ENCODE measurements at places on chromosomes 5 and 9.

DNA sequence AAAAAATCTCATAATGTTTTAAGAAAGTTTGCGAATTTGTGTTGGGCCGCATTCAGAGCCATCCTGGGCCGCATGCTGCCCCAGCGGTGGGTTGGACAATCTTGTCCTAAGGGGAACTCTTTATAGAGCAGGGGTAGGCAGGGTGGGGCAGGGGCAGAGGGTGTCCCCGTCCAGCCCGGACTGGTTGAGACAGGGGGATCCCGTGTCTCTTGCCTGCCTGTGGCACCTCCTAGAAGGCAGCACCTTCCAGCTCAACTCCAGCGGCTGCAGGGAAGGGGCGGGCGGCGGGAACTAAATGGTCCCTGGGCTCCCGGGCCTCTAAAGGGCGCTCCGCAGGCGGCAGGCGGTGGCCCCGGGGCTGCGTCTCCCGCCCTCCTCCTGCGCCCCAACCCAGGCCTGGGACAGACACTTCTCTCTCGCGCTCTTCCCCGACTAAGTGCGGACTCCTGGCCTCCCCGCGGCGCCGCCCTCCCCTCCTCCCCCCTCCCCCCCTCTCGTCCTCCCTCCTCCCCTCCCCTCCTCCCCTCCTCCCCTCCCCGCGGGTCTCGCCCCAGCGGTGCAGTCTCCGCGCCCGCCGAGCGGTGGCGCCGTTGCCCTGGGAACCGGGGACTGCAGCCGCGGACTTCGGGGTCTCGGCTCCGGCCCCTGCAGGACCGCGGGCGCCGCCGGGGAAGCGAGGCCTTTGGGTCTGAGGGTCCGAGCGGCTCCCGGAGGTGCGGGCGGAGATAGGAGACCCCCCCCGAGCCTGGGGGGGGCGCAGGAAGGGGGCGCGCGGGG, 132.6 kb downstream of the MRPL36 start:
- peak; percentile 89 for DNase-seq

DNA sequence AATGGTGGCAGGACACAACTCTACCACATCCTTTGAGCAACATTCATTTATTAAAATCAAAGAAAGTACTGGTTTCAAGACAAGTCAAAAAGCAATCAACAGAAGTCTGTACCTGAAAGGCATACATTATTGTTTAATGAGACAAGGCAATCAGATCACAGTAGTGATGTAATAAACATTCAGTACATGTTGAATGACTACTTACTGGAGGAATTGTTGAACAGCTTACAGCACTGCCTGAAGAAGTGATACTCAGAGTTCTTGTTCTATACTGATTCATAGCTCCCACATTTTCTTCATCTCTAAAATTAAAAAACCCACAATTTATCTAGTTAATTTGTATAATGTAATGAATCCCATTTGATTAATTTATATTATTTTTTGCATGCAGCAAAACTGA, 18.2 kb downstream of the RIOK2 start:
- DNase-seq = no peak

- DNase-seq = no peak
Measured at GRCh38 chr5:80622756-80623155, 31.7 kb upstream of the MSH3 start.

- DNase-seq = no peak
Measured at GRCh38 chr5:27571681-27572080, 533.3 kb upstream of the CDH9 start.

DNA sequence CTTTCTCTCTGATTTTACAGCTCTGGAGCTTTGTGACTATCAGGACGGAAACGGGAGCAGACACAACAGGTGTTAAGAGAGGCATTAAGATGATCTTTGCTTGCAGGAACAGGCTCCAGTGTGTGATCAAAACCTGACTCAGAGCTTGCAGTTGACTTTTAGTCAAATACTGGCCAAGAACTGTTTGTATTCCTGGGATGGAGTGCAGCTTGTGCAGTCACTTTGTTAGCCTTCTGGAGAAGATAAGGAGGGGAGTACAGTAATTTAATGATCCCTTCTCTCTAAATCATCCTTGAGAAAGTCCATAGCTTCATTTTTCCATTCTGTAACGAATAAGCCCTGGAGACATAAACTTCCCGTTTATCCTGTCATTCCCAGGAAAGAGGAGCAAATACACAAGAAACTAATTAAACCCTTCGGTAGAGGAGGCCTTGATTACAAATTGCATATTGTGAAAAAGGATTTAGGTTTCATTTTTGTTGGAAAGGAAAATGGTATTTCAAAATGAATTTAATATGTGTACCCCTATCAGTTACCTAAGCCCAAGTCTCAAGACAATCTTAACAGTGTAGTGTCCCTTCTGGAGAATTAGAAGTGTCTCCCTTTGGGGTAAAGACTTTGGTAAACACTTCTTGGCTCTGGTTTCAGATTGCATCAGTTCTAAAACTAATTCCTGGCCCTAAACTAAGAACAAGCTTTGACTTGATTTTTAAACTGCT, 3.1 kb upstream of the STOM start:
- no peak for DNase-seq
